Activated CD8-positive, alpha-beta memory T cell treated with anti-CD3 and anti-CD28 coated beads, Interleukin-2, amount 10 ng/mL, durations not matched to agents 7 days and 5 days (primary cell): ENCODE measurements at places on chromosomes 2 and 18.
A peak's percentile ranks its signal among the peaks of the same experiment; 100 is the strongest.

DNA sequence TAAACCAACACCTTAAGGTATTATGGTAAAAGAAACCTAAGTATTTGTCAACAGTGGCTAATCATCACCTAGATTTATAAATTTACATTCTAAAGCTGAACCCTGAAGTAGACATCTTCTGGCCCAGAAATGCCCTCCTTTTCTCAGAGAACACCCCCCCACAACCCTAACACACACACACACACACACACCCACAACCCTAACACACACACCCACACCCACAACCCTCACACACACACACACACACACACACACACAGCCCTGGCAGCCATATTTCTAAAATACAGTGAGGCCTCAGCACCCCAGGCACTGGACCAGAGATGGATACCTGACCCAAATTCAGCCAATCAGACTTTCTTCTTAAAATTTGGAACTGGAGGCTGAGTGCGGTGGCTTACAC lies 14.3 kb downstream of the SRBD1 start:
- DNase-seq = no peak

DNA sequence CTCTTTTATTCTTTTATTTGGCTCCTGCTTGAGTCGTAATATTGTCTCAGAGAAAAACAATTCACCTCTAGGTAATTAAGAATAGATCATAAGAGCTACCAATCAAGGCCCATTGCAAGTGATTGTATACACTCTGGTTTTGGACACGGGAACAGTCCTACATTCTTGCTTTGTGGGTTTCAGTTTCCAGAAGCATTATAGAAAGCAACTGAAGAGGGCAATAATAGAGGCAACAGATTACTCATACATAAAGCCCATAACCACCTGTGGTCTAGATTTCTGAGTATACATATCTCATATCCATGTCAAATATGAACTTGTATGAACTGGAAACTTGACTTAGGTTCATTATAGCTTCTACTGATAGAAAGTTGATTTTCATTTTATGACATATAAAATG lies 65.4 kb downstream of the DIS3L2 start:
- DNase-seq = peak; percentile 45

GRCh38 chr2:207473049-207473930 lies 56.5 kb upstream of the CREB1 start:
- DNase-seq = peak; percentile 62

DNA sequence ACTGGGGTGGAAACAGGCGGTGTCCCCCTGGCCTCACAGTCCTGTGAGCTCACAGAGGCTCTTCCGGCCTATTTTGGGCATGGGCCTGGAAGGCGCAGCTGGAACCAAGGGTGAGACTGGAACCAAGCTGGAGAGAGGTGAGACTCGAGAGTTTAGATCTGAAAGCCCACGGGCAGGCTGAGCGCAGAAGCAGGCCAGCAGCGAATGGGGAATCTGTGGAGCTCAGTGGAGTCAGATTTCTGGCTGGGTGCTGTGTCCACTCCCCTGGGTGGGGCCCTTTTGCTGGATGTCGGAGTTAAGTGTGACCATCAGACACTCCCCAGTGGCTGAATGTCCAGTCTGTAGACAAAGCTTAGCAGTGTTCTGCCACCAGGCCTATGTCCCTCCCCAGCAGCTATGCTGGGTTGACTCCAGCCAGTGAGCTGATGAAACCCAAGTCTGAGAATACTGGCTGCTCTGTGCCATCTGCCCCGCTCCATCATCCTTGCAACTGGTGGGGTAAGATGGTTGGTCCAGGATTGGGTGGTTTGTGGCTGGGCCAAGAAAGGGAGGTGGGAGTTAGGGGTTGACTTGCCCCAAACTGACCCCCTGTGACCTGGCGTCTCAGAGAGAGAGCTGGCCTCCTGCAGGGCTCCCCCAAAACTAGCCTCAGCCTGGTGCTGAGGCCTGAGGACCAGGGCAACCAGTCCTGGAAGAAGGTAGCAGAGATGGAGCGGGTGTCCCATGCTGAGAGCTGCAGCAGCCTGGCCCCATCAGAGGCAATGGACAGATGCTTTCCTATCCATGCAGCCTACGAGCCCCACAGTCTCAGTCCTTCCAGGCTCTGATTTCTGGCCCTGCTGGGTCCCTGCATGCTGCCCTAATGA lies 34.4 kb downstream of the CYP26B1 start:
- DNase-seq = peak; percentile 26

- DNase-seq = no peak
Observed at GRCh38 chr2:113253453-113253852, 25.3 kb downstream of the PAX8 start.

DNA sequence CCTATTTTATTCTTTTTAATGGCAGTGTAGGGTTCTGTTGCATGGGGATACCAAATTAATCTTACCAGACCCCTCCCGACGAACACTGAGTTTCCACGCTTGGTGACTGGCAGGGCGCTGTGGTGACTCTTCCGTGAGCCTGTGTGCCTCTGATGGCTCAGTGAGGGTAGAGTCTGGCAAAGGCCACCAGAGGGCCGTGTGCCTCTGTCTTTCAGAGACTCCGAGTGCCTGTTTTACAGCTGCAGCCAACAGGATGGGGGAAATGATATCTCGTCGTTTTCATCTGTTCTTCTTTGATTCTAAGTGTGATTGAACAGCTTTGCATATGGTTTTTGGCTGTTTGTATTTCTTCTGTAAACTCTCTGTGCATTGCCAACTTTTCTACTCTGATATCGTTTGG lies 99.8 kb downstream of the ZNF236 start:
- peak; percentile 58 for DNase-seq

- no peak for DNase-seq
Observed at GRCh38 chr2:195367809-195368208, 289.2 kb upstream of the SLC39A10 start.

- DNase-seq = no peak
Observed at GRCh38 chr2:104856973-104857261, 3.0 kb downstream of the POU3F3 start.

DNA sequence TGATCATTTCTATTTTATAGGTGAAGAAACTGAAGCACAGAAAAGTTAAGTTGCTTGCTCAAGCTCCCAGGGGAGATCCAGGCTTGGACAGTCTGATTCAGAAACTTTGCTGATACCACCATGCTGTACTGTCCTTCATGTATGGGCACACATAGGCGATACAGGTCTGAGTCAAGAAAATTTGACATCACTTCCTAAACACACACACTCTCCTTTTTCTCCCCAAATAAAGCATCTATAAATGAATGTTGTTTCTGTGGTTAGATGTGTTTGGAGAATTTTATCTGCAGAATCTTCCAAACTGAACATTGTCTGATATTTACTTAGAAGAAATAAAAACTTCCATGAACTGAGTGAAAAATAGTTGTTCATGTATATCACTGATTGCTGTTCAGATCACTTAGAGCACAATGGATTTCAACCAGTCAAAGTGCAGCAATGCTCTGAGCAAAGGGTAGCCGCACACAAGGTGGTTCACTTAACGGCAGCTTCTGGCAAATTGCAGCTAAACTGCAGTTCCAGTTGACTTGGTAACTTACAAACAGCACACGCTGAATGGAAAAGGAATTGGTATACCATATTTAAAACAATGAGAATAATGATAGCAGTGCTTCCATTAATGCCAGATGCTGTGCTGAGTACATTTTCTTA lies 10.0 kb upstream of the AGFG1 start:
- DNase-seq = no peak

DNA sequence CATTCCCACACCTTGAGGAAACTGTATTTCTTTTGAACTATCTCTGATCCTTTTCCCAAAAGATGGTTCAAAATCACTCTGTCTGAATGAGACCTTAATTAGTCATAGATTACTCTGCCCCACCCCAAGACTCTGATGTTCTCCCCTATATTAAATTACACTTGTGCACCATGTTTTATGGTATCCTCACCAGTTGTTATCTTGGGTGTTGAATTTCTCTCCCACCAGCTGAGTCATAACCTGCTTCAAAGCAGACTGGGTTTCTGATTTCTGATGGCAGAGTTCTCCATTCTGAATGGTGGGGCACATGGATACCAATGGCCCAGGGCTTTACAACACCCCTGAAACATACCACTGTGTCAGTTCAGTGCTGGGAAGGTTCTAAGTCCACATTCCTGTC lies 15.0 kb downstream of the CDH20 start:
- DNase-seq = no peak

- no peak for DNase-seq
Observed at GRCh38 chr18:26723981-26724380, 141.5 kb downstream of the AQP4 start.

DNA sequence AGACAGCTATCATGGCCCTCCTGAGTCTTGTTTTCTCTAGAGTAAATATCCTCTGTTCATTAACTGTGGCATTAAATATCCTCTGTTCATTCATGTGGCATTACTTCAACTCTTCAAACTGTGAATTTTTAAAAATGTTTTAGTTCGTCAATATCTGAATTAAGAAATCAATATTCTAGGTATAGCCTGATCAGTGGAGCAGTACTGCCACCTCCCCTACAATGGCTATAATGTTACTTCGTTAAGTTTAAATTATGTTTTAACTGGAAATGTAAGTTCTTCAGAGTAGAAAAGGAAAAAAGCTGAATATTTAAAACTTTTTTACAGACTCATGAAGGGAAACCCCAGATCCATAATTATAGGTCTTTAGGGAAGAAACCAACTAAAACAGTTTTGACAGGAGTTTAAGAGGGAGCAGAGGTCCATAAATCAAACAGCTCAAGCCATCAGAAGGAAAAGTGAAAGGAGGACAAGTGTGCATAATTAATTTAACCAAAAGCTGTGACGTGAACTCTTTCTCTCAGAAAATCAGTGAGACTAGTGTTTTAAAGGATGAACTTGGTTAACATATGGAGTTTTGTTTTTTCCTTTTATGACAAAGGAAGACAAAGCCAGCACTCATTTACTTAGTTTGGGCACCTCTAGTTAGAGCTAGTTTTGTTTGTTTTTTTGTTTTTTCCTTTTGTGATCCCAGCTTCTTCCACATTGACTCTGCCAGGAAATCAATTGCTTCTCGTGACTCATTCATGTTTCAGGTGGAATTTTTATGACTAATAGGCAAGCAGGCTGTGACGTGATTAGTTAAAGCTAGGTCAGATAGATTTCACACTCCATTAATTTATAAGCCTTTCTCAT lies 44.9 kb downstream of the RBBP8 start:
- DNase-seq = no peak

DNA sequence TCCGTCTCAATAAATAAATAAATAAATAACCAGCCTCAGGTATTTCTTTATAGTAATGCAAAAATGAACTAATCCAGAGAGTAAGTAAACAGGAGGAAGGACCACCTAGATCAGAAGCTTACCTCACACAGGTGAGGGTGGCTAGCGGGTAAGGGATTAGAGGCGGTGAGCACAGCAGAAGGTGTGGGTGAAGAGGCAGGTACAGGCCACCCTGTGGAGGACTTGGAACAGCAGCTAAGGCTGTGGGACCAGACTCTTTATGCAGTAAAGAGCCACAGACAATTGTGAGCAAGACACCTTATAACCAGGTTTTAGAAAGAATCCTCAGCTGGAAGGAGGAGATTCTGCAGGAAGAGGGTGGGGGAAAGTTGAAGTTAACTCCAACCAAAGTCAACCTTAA lies 34.2 kb upstream of the TTR start:
- DNase-seq = no peak

GRCh38 chr2:191209340-191209739 lies 35.9 kb upstream of the MYO1B start:
- DNase-seq = no peak
